ENCODE measurements at places on chromosomes 6 and 20. TPM values are rescaled to one million over a fixed set of nuclear protein-coding genes. Genes with fewer than 3 reads are reported as not detected.

The TRIM10 gene
- total RNA-seq, result 0.09 TPM

DNA sequence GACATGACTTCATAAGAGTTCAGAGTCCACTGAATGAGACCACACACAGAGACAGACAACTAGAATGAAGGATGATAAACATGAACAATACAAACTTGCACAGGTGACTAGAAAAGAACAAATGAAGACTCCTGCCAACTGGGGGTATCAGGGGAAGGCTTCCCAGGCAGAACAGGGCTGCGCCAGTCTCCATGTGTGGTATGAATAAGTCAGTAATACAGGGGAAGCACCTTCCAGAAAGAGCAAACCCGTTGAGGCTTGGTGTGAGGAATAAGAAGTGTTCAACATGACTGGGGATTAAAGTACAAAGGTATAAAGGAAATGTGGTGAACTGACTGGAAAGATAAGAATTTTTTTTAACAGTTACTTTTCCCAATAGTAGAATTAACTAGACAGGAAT lies 3.7 kb upstream of the SLC17A2 start:
- no peak for DNase-seq

GRCh38 chr20:21286775-21287174 lies 16.4 kb upstream of the XRN2 start:
- DNase-seq, result no peak

DNA sequence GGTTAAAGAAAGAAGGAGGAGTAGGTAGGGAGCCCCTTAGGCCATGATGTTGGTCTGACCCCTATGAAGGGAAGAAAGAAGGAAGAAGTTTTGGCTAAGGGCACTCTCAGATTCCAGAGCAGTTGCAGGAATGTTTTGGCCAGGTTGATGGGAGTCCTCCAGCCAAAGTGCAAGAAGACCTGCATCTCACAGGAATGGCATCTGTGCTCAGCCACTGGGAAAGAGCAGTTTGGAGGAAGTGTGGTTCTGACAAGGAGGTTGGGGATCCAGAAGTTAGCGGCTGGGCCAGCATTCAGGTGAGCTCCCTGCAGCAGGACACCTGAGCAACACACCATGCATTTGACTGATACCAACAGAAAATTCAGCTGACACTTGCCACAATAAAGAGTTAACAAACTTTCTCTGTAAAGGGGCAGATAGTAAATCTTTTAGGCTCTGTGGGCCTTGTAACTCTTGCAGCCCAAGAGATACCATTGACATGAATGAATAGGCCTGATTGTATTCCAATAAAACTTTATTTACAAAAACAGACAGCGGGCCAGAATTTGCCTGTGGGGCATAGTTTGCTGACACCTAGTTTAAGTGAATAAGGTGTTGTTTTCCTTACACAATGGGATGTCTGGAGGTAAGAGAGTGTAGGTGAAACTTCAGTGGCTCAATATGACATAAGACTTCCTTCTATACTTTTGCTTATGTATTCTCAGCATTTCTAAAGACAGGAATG lies 71.0 kb downstream of the EDN1 start:
- DNase-seq, result no peak

GRCh38 chr6:149935668-149936067 lies 6.1 kb upstream of the ULBP2 start:
- DNase-seq, result no peak

The PBOV1 gene
- not detected for total RNA-seq

DNA sequence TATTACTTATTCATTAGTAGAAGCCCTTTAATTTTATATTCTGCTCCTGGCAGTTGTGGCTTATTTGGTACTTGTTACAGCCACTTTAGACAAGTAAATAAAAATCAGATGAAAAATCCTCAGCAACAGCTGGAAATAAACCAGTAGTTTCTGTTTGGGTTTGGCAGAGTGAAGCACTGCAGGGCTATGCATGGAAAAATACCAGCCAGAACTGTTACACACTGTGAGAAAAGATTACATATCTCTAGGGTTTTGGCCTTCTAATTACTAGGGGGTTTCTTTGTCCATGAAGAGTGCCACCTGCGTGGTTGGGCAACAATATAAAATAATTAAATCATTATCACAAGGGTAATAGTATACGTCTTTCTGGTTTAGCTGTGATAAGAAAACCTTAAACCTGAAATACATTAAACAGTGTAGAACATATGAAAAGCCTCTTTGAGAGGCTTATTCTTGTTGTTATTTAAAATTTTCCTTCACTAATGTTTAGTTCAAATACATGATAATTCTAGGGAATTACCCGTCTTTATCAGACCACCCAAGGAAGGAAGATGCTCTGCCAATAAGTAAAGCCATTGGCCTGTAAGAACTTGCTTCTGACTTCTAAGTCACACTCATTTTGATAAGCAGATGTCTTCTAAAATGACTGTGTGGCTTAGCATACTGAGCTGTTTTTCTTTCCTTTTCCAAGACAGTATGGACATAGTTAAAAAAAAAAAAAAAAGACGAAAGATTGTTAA lies 320.0 kb upstream of the FLRT3 start:
- DNase-seq, result no peak

GRCh38 chr20:1964659-1965405 lies 29.0 kb downstream of the PDYN start:
- DNase-seq, result no peak

Data from H9 (cell line).